ENCODE measurements at places on chromosomes 4 and X.
A peak's percentile ranks its signal among the peaks of the same experiment; 100 is the strongest.

DNA sequence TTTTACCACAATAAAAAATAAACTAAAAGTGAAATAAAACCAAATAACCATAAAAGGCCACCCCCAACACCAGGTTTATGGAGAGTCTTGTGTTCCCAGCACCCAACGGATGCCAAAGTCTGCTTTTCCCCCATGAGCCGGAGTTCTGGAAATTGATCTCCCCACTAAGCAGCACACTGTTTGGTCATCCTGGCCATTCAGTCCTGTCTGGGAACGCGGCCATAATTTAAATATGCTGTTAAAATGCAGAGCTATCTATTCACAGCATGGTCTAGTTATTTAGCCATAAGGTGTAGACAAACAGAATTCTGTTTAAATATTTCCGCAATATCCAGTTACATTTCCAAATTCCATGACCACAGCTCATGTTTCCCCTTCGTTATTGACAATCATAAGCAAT, 129.6 kb upstream of the TBL1X start:
- no peak for DNase-seq

- no peak for DNase-seq
These were observed 70.4 kb downstream of the FGFBP1 start for GRCh38 chr4:15868111-15868510.

DNA sequence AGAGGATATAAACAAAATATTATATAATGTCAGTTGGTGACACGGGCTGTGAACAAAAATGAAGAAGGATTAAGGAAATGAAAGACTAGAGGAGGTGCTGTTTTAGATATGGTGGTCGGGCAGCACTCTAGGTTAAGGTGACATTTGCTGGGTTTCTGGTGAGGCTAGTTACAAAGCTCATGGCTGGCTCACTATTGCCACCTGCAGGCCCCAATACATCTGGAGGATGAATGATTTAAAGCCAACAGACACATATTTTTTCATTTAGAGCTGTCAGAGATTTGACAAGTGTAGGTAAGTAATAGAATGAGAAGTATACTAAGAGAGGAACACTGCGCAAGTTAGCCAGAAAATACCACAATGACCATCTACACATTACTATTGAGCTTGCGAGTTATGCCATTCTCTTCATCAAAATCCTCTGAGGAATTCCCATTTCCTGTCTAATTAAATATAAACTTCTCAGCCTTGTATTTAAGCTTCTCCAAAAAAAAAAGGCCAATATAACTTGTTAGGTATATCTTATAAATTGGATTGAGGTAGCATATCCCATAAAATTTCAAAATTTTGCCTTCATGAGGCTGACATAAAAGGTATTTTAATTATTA, 6.4 kb upstream of the FGG start:
- peak; percentile 66 for DNase-seq

- no peak for DNase-seq
These were observed 154.8 kb upstream of the ZFP42 start for GRCh38 chr4:187840814-187841213.

- no peak for DNase-seq
These were observed 11.2 kb downstream of the PAGE3 start for GRCh38 chrX:55253528-55253927.

DNA sequence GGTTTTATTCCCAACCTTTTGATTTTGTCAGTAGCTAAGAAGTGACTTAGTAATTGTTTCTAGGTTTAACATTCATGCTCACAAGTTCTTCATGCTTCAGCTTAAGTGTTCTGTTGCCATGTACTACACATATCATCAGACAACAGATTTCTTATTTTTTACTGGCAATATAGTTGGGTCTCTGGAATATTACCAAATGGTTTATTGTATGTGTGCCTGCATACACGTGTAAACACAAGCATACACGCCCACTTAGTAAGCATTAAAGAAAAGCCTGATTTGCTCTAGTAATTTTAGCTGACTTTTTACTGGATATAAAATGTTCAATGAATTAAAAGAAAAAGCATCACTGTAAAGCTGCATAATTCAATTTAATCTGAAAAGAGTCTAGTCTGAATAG, 199.8 kb downstream of the CAMK2D start:
- no peak for DNase-seq

- no peak for DNase-seq
These were observed 442.9 kb upstream of the BOD1L1 start for GRCh38 chr4:14070289-14070880.

DNA sequence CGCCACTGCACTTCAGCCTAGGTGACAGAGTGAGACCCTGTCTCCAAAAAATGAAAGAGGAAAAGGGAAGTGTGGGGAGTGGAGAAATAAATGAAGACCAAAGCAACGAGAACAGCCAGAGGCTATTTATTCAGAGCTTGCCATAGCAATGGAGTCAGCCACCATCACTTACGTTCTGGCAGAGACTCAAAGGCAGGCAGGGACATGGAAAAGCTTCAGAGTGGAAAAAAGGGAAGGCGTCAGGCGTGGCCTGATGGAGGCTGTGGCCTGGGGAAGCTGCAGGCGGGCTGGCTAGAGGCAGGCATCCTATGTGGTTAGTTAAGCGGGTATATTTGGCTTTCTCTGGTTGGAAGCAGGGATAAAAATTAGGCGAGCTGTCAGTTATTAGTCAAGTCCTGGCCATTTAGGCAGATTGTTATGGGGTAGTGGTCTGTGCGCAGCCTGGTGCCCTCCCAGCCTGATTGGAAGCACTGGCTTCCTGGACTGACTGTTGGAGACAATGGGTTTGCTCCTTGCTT, 73.3 kb downstream of the DCTD start:
- no peak for DNase-seq

DNA sequence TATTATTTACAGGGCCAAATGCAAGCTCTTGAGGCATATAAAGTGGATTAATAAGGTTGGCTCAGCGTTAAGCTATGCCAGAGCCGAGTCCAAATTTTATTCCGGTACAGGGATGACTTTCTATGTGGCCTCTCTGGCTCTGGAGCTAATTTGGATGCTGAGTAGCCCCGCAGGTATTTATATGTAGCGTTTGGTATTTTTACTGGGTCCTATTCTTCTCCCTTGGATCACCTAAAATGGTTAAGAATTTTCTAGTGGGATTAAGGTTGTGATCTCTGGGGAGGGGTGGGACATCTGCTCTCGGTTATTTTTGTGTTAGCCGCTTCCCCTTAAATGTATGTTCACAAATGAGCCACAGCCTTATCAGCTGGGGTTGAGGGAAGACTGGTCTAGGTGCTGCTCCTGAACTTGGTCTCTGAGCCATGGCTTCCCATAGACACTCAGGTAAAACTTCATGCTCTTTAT, 49.4 kb downstream of the FHL1 start:
- no peak for DNase-seq

DNA sequence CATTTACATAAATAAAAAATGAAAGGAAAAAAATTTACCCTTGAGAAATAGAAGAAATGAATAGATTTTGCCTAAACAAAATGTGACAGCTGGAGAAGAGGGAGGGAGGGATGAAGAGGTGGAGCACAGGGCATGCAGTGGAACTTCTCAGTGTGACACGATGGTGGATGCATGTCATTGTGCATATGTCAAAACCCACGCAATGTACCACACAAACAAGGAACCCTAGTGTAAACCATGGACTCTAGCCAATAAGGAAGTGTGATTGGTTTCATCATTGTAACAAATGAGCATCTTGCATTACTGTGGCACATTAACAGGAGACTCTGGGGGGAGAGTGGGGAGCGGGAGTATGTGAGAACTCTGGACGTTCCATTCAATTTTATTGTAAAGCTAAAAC, 58.6 kb downstream of the GATB start:
- DNase-seq = no peak

DNA sequence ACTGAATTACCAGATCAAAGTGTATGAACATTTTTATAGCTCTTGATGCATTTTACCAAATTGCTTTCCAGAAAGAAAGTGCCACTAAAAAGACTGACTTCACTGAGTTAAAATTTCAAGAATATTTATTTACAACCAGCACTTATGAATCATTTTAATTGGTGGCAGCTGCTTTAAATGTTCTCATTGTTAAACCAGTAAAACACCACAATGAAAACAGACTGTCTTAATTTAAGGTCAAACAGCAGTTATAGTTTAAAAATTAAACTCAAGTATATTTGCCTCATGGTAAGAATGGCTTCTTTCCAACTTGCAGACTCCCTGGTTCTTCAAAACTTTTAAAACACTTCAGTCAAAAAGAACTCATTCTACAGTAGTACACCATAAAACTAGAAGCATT, 36.9 kb downstream of the AMMECR1 start:
- no peak for DNase-seq

GRCh38 chr4:78753091-78753490, 23.1 kb upstream of the BMP2K start:
- no peak for DNase-seq

GRCh38 chr4:7414046-7414445, 20.7 kb downstream of the PSAPL1 start:
- DNase-seq = no peak

- no peak for DNase-seq
These were observed 109.3 kb upstream of the TBC1D9 start for GRCh38 chr4:140865253-140866217.

DNA sequence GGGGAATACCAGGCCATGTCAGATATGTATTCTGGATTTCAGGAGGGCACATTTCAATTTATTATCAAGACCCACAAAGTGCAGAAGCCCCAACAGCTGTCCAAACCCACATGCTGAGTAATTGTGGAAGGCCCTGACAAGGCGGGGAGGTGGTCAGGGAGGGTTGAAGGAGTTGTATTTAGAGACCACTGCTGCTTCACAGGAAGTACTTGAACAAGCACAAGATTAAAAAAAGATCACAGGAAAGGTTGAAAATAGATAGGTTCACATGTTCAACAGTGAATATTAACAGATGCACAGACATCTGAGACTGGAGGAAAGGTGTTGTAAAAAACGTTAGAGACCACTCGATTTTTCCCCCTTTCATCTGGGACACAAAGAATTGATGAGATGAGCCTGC, 17.9 kb downstream of the ATP8A1 start:
- peak; percentile 60 for DNase-seq

- DNase-seq = no peak
These were observed 29.5 kb upstream of the TXLNG start for GRCh38 chrX:16756724-16757123.

- DNase-seq = no peak
These were observed 111.5 kb downstream of the GNL3L start for GRCh38 chrX:54641530-54641929.

DNA sequence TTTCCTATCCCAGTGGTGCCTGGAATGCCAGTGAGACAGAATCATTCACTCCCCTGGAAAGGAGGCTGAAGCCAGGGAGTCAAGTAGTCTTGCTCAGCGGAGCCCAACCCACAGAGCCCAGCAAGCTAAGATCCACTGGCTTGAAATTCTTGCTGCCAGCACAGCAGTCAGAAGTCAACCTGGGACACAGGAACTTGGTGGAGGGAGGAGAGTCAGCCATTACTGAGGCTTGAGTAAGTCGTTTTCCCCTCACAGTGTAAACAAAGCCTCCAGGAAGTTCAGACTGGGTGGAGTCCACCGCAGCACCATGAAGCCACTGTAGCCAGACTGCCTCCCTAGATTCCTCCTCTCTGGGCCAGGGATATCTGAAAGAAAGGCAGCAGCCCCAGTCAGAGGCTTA, 283.2 kb upstream of the CPEB2 start:
- no peak for DNase-seq

- no peak for DNase-seq
These were observed 862.2 kb downstream of the TRIML1 start for GRCh38 chr4:189001283-189001970.

- no peak for DNase-seq
These were observed 79.6 kb downstream of the MAPK10 start for GRCh38 chr4:86280246-86280645.

Data from GM20000 (cell line).